ENCODE measurements at places on chromosomes 7 and 10.

- no peak for DNase-seq
These were observed 45.7 kb downstream of the GRM3 start for GRCh38 chr7:86689363-86689762.

- DNase-seq: no peak
These were observed 33.7 kb upstream of the ERCC6 start for GRCh38 chr10:49572594-49573114.

- DNase-seq: no peak
These were observed 560.5 kb downstream of the PARD3 start for GRCh38 chr10:34254596-34254995.

DNA sequence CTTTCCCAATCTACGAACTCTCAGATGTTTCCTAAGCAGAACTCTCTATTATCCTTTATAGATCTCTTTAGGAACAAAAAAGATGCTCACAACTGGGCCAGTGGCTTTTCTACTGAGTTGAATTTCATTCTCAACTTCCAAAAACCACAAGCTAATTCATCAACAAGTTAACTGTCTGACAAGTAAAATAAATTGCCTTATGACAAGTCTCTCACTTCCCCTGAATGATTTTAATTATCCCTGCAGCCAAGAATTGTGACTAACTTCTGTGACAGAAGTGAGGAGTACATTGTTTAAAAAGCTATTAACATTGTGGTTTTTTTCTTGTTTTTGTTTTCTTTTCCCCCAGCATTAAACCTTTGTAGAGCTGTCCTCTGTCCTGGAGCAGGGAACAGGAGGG, 343.1 kb downstream of the HPSE2 start:
- no peak for DNase-seq

DNA sequence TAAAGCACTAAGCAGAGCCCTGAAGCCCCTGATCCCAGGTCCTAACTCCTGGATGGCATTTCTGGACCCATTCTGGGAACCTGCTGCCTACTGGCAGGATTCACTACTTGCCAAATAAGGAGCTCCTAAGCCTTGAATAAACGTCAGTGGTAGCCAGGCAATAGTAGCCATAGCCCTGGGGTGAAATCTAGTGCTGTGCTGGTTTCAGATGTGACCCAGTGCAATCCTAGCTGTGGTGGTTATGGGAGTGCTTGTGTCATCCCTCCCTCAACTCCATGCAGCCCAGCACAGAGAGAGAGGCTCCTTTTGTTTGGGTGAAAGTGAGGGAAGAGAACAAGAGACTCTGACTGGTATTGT, 43.7 kb downstream of the PCLO start:
- DNase-seq: no peak

GRCh38 chr7:46752881-46753366, 829.0 kb downstream of the TNS3 start:
- DNase-seq: no peak

Data from naive thymus-derived CD4-positive, alpha-beta T cell (primary cell).